ENCODE measurements at places on chromosomes 12 and 14.

GRCh38 chr12:43551279-43551970 lies 578 bp downstream of the ADAMTS20 start:
- peak; percentile 38 for DNase-seq

DNA sequence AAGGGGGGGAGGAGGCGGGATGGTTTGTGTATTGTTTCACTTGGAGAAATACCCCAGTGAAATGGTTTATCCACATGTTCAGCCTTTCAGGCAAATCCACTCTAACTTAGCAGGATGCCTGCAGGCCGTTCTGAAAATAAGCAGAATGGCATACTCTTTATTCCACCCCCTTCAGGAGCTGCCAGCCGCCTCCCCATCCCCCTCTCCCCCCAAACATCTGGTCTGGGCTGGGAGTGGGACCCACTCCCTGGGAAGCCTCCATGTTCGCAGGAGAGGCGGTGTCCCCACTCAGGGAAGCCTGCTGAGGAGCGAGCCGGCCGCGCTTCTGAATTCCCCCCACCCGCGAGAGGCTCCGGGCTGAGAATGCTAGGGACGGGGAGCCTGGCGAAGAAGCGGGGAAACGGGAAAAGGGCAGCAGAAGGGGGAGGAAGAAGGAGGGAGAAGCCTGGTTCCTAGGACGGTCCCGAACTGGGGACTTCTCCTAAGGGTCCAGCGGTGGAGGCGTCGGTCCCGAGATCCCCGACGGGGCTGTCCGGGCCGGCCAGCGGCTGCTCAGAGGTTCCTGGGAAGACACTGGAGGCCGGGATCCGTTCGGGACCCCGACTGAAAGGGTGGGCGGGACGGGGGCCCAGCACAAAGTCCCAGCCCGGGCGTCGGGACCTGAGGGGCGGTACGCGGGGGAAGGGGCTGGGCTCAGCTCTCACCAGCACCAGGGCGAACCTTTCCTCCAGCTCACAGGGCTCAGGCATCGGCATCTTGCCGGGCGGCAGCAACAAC lies 666 bp downstream of the FMNL3 start:
- DNase-seq = peak; percentile 41

- DNase-seq = no peak
Measured at GRCh38 chr14:63212776-63213500, 8.7 kb downstream of the RHOJ start.

DNA sequence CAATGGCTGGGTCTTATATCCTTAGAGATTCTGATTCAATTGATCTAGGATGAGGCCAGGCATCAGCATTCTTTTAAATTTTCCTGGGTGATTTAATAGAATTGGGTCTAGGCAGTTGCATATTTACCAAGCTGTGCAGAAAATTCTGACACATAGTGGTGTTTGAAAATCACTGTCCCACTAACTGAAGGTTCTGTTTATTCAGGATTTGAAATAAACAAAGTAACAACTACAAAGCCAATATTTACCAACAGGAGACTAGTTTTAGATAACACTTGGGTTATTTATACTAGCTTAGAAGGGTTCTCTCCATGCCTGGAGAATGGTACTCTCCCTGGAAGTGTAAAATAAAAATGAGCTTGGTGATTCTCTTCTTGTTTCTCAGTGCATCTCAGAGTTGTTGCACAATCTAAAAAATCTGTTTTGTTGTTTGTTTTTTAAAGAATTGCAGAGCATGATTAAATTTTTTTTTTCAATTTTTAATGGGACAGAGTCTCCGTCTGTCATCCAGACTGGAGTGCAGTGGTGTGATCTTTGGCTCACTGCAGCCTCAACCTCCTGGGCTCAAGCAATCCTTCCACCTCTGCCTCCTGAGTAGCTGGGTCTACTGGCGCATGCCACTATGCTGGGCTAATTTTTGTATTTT lies 16.9 kb downstream of the BEST3 start:
- no peak for DNase-seq

DNA sequence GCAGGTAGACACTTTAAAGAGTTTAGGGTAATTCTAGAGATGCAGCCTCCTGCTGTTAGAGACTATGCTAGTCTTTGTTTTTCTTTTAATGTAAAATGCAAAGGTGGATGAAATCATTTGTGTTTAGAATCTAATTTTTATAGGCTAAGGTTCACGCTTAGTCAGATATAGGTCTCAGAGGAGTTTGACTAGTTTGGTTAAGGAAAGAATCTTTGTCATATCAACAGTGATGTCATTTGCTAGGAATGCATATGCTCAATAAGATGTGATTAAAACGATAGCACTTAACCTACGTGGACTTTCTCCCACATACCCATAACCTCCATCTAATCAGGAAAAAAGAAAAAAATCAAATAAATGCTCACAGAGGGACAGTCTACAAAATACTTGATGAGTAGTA lies 859.3 kb upstream of the ATXN7L3B start:
- DNase-seq = no peak

DNA sequence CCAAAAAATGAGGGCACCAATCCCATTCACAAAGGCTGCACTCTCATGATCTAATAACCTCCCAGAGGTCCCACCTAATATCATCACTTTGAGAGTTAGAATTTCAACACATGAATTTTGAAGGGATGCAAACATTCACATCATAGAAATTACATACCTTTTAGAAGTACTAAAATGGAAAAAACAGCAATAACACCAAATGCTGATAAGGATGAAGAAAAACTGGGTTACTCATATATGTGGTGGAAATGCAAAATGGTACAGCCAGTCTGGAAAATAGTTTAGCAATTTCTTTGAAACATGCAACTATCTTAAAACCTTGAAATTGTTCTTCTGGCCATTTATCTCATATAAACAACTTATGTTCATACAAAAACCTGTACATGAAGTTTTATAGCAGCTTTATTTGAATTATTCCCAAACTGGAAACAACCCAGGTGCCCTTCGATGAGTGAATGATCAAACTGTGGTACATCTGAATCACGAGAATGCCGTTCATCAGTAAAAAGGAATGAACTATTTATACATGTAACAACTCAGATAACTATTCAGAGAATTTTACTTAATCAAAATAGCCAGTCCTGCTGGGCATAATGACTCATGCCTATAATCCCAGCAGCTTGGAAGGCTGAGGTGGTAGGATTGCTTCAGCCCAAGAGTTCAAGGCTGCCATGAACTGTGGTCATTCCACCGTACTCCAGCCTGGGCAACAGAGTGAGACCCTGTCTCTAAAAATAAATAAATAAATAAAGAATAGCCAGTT lies 109.4 kb upstream of the SSTR1 start:
- no peak for DNase-seq

- no peak for DNase-seq
Measured at GRCh38 chr12:91785655-91786498, 359.8 kb downstream of the BTG1 start.

- no peak for DNase-seq
Measured at GRCh38 chr12:105783983-105784947, 354.5 kb downstream of the NUAK1 start.

DNA sequence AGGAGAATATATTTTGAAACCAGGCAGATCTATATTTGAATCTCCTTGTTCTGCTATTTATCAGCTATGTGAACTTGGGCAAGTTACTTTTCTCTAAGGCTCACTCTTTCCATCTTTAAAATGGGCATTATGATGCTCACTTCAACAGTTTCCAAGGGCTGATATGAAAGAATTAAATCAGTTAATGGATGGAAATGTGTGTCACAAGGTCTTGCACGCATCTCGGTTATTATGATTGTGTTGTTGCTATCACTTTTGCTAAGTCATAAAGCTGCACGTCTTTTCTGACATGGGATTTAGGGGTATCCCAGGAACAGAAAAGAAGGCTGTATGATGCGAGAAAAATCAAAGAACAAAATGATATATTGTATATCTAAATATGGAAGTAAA lies 721.5 kb upstream of the TBX3 start:
- DNase-seq = no peak

- no peak for DNase-seq
Measured at GRCh38 chr14:59308673-59309072, 120.2 kb downstream of the DAAM1 start.

DNA sequence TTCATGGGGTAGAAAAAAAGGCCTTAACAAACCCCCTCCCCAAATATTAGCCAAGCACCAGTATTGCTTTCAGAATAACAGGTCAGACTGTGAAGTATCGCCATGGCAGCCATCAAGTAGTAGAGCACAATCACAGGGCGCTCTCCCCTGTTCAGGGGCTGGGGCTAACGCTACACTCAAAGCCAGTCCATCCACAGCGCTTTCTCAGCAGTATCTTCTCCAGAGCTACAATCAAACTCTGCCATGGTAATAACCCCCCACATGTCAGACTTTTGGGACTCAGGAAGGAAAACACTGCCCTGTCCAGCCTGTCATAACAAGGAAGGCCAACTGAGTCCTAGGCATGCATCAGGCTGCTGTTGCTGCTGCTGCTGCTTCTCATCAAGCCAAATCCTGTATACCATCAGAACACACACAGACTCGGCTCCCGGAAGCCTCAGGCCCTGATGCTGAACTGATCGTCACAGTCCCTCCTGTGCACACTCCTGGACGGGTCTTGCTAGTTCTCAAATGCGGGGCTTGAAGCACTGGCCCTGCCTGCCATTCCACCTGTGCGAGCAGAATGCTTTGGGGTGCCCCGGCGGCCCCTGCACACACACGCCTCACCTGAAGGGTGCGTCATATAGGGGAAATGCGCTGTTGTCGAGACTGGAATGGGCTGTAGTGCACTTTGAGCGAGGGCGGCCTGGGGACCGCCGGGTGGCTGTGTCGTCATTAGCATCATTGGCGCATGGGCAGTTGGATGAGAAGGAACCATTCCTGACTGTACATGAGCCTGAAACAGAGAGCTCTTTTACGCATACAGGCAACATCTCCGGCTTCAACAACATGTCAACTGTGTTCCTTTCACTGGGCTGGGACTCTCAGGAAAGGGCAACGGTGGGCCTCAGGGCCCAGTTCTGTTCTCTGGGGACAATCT lies 47.6 kb downstream of the SH2B3 start:
- DNase-seq = no peak

GRCh38 chr14:56181681-56182085 lies 63.5 kb downstream of the PELI2 start:
- no peak for DNase-seq

- DNase-seq = no peak
Measured at GRCh38 chr14:94987409-94987808, 169.9 kb downstream of the DICER1 start.

DNA sequence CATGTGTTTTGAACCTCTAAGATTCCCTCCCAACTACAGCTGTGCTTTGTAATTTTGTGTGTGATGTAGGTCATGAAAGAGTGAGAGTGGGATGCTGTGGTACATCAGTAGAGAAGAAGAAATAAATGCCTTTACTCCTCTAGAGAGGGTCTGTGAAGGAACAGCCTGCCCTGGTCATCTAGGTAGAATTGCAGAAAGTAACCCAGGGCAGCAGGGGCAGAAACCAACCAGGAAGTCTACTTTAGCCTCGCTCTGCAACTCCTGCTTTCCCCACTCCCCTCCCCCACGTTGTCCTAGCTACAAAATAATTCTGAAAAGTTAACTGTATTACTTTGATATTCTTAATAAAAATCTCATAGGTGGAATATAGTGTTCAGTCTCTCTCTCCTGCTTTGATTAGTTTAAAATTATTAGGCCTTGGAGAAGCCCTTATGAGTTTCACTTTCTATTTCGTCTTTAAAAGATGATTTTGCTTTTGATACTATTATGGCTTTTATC lies 7.5 kb downstream of the TBK1 start:
- DNase-seq = no peak

GRCh38 chr12:101010896-101011295 lies 199.1 kb downstream of the SLC5A8 start:
- DNase-seq = no peak

GRCh38 chr12:27052176-27052575 lies 29.8 kb downstream of the MED21 start:
- no peak for DNase-seq

- no peak for DNase-seq
Measured at GRCh38 chr14:79575032-79575431, 636.3 kb downstream of the DIO2 start.

DNA sequence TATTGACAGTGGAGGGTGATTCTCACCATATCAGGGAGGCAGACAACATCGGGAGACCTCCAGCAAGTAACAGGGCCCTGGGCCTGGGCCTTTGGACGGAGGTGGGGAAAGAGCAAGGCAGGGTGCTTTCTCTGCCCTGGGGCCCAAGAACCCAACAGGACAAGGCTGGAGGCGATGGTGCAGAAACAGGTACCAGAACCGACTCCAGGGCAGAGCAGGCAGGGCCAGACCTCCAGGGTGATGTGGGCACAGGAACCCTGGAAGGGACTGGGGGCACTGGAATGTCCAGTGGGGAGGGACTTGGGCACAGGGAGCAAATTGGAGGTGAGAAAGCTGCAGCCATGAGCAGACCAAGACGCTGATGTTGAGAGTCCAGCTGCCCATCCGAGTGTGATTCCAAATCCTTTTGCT lies 44.4 kb downstream of the PRMT8 start:
- DNase-seq = no peak

DNA sequence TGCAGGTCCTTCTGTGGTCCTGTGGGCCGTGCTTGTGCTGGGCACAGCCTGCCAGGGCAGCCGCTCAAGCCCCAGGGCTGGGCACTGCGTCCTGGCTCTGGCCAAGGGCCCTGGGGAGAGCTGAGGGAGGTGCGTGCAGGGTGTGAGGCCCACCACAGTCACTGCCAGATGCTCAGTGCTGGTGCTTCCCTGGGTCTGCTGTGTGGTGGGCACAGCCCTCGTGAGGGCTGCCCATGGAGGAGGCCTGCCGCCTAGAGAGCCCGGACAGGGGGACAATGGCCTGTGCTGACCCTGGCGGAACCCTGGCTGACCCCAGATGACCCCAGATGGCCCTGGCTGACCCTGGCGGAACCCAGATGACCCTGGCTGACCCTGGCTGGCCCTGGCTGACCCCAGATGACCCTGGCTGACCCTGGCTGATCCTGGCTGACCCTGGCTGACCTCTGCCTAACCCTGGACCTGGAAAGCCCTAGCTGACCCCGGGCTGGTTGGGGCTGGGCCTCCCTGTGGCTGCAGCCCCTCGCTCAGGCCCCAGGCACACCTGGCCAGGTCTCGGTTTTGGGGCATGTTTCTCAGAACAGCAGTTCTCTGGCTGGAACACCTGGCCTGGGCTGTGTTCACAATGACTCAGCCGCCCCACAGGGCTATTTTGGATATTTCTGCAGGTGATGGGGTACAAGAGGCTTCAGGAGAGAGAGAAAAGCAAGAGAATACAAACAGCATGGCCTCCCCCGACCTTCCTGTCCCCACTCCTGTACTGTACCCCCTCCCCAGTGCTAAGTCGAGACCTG lies 55.4 kb downstream of the TMEM121 start:
- DNase-seq = no peak

- no peak for DNase-seq
Measured at GRCh38 chr12:89817501-89818226, 109.0 kb upstream of the ATP2B1 start.

DNA sequence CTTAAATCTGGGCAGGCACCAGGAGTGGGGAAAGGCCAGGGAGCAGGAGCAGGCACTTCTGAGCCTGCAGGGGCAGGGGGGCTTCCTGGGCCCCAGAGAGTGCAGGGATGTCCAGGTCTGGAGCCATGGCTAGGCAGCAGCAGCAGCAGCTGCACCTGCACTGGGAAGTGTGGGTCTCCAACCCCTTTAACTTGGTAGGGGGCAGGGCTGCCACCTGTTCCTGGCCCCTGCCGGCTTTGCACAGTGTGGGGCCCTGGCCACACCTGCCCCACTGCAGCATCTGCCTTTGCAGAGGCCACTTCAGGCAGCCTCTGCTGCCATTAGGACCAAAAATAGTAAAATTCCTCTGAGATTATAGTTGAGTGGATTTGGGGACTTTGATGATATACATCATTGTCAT lies 138.5 kb downstream of the SLC16A7 start:
- DNase-seq = peak; percentile 18
